ENCODE measurements at places on chromosomes 7 and 10.

- no peak for DNase-seq
Measured at GRCh38 chr10:97312897-97313296, 6.2 kb upstream of the FRAT1 start.

DNA sequence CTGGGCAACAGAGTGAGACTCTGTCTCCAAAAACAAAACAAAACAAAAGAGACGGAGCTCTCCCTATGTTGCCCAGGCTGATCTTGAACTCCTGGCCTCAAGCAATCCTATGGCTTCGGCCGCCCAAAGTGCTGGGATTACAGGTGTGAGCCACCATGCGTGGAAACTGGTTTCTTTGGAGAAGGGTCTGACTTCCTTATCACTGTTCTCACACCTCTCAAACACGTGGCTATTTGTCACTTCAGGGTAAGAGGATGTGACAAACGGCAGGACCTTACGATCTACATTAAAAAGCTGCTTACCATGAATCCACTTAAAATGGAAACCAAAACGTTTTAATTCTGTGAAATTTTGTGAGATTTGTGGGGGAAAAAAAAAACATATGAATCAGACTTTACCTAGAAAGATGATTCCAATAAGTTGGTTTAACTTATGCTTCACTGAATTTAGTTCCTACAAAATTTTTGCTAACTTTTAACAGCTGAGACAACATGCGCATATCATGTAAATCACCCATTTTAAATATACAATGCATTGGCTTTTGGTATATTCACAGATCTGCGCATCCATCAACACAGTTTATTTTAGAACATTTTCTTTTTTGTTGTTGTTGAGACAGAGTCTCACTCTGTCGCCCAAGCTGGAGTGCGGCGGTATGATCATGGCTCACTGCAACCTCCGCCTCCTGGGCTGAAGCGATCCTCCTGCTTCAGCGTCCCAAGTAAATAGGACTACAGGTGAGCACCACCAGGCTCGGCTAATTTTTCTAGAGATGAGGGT lies 18.7 kb upstream of the FOXK1 start:
- no peak for DNase-seq

DNA sequence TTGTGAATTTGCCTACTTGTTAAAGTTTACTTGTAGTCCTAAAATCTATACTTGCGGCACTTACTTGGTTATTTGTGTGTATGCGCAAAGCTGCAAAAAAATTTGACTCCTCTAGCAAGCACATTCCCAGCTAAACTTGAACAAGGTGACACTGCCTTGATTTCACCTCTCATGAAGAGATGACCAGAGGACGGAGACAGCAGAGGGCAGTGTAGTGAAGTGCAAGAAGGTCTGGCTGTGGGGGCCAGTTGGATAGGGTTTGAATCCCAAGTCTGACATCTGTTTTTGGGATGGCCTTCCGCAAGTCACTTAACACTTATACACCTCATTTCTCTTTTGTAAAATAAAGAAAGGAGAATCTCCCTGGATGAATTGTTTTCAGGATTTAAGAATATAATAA lies 15.7 kb downstream of the SLK start:
- no peak for DNase-seq

GRCh38 chr7:159144758-159145489 lies at the start of gene VIPR2:
Gene VIPR2 (minus strand): TSS chr7:159144867. CDS start chr7:159144771, 96 bp downstream.
- DNase-seq, result no peak

DNA sequence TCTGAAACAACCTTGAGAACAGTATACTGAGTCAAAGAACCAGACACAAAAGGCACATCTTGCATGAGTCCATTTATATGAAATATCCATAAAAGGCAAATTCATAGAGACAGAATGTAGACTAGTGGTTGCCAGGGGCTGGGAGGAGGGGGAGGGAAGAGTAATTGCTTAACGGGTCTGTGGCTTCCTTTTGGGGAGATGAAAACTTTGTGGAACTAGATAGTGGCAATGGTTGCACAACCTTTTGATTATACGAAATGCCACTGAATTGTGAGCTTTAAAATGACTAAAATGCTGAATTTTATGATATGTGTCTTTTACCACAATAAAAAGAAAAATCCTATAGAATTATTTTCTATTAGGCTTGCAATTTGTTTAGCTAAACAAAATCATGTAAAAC lies 16.8 kb downstream of the ADRB1 start:
- no peak for DNase-seq

- no peak for DNase-seq
Measured at GRCh38 chr7:54701982-54702381, 57.0 kb downstream of the SEC61G start.

- no peak for DNase-seq
Measured at GRCh38 chr7:159034394-159034793, 110.3 kb downstream of the VIPR2 start.

- DNase-seq, result no peak
Measured at GRCh38 chr7:104767826-104768536, 246.0 kb upstream of the KMT2E start.

GRCh38 chr7:47576866-47577306 lies 5.0 kb downstream of the TNS3 start:
- DNase-seq, result no peak

All from umbilical cord (tissue), 2 donors.